ENCODE measurements at places on chromosomes 12 and 14.

DNA sequence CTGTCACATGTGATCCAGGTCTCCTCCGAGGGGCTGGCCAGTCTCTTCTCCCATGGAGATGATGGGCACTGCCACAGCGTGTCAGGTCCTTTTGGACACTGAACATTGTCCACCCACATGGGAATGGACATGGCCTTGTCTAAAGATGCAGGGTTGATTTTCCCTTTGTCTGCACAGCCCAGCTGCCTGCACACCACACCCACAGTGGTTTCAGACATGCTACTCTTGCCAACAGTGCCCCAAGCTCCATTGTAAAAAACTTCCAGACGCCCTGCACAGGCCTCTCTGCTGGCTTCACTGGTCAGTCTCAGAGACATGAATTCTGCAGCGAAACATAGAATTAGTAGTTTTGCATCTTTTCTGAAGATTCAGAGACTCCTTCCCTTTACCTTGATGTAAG is 18.5 kb downstream of the CD163 start:
- no peak for DNase-seq

GRCh38 chr12:83826112-83826511 is 1086.5 kb downstream of the SLC6A15 start:
- DNase-seq: no peak

GRCh38 chr14:100128688-100129087 is 30.8 kb downstream of the DEGS2 start:
- no peak for DNase-seq

DNA sequence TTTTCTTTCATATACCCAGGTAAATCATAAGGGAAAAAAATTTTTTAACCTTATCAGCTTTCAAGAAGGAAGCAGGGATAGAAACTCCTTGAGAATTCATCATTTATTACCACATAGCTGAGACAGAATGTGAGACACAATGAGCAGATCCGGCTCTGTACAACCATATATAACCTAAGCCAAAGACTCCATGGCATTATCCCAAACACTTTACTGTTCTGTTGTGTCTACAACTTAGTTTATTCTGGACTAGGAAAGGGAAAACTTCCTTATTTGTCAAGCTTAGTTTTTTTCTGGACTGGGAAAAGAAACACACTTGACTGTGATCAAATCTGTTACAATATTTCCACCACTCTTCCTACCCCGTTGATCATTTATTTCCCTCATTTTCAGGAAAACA is 38.3 kb upstream of the CATSPERB start:
- no peak for DNase-seq

Measured in urinary bladder (tissue), 4 donors.